ENCODE measurements at places on chromosomes 16 and 17.

DNA sequence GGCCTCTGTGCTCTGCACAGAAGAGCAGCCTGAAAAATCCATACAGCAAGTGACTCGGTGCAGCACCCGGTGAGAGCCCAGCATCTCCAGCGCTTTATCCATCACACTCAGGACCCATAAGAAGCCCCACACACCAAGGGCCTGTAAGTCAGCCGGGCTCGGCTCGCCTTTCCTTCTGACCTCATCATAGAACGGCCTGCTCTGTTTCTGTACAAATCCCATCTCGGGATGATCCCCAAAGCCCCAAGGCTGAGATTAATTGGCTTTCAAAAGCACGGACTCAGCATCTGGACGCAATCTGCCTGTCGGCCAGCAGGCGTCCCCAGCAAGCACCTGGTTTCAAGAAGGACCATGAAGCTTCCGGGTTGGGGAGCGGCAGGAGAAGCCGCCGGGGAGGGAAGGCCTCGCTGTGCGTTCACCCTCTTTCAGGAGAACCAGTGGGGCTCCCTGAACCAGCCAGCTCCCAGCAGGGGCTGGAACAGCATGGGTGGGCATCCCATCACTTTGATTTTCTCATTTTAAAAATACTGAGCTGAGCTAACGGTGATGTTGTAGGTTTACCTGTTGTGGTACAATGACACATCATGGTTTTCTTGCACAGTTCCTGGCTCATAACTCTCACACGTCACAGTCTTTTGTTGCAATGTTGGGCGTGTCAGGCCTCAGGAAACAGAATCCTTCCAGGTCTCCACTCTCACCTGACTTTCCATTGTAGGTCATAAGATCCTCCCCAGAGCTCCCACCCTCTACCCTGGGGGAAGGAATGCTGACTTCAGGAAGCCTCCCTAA lies 6.7 kb downstream of the CCDC57 start:
- DNase-seq: peak; percentile 88

DNA sequence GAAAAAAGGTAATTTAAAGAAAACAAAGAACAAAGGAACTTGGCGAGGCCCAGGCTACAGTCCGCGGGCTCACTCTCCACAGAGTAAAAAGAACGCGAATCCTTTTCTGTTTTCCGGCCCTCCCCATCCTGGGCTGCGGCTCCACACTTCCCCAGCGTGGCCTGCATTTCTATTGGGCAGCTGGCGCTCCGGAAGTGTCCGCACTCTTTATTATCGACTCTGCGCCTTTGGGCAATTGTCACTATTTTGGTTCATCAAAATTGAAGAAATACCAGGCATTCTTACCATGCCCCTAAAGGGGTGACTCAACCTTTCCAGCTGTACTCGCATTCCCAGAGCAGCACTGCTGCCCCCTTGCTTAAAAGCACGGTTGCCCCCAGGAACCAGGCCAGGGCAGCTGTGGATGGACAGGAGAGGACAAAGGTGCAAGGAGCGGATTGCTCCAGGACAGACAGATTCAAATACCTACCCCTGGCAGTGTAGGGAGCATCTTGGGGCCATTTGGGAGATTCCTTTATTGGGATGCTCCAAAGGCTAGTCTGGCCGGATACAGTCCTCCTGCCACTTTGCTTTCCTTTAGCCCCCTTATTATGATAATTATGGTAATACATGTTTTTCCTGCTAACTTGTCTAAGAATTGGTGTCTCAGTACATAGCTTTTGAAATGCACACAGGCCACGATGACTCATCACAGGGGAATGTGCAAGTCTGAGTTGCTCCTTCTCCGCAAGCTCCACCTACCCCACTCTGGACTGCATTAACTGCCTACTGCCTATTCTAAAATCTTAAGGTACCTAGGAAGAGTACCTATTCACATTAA lies 985 bp upstream of the SLFN12 start:
- peak; percentile 99 for DNase-seq

DNA sequence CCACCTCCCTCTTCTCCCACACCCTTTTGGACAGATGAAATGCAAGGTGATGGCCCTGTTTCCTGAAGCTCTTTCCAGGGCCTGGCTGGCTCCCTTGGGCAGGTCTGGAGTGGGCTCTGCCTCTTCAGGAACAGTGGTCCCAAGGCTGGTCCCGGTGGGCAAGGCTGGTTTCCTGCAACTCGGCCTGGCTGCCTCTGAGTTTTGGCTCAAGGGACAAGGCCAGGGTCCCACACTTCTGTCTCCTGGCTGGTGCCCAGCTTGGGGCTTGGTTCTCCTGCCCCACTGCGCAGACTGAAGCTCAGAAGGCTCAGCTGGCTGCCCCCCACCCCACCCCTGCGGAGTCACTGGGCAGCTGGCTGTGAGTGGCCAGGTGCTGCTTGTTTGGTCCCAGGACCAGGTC lies 3.8 kb upstream of the ACTG1 start:
- no peak for DNase-seq

- no peak for DNase-seq
Observed at GRCh38 chr17:73901661-73902415, 257.6 kb upstream of the SDK2 start.

DNA sequence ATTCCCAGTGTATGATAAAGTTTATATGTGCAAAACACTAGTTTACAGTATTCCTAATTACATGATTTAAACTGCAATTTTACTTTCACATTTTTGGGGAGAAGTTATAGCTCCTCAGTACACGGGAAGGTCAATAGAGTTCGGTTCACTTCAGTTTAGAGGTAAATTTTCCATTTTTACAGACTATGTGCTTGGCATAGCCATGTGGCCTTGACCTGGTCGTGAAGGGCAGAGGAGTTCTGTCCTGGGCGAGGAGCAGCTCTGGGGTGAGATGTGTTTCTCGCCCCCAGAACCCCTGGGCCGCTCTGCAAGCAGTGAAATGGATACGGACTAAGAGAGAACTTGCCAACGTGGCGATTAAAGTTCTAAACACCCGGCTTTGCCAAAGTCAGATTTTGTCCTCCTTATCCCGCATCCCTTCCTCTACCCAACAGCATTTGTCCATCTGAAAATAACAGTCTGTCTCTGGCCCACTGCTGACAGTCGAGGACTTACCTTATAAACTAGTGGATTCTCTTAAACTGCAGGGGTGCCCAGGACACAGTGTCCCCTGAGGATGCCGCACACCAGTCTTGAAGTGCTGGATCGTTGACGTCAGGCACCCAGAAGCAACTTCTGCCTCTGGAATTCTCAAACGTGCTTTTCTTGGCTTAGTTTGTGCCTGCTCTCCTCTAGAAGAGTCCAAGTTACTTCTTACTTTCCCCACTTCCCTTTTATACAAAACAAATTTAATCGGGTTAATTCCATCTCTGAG lies 1.5 kb upstream of the SIAH1 start:
- no peak for DNase-seq

GRCh38 chr17:4583206-4583605 lies 1.1 kb upstream of the SMTNL2 start:
- no peak for DNase-seq

GRCh38 chr17:16463358-16464302 lies 28.4 kb downstream of the LRRC75A start:
- DNase-seq: no peak

GRCh38 chr16:4677390-4677789 lies 16.0 kb upstream of the NUDT16L1 start:
- no peak for DNase-seq

DNA sequence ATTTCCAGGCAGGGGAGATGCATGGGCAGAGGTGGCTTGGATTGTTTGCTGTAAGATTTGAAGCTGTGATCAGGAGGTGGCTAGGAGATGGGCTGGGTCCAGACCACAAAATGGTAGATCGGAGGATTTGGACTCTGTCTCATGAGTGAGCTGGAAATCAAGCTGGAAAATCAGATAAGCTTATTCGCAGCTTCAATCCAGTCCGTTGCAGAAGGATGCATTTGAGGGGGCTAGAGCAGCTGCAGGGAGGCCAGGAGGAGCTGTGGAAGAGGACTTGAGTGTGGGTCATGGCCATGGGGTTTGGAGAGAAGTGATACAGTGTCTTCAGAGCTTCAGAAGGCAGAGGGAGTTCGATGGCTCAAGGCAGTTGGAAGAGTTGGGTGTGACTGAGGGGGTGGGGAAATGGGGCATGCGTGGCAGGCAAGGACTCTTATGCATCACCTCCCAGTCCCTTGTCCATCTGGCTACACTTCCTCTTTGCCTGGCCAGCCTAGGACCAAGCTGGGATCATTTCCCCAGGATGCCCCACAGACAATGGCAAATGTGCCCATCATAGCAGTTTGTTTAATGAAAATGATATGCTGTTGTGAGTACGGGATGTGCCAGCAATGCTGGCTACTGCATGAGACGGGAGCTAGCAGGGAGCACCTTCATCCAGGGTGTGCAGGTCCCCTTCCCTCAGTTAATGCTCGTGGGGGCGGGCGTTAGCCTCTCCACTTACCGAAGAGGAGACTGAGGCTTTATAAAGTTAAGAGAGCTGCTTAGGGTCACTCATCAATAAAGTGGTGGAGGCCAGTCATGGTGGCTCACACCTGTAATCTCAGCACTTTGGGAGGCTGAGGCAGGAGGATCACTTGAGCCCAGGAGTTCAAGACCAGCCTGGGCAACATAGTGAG lies 20.6 kb downstream of the QPRT start:
- no peak for DNase-seq

DNA sequence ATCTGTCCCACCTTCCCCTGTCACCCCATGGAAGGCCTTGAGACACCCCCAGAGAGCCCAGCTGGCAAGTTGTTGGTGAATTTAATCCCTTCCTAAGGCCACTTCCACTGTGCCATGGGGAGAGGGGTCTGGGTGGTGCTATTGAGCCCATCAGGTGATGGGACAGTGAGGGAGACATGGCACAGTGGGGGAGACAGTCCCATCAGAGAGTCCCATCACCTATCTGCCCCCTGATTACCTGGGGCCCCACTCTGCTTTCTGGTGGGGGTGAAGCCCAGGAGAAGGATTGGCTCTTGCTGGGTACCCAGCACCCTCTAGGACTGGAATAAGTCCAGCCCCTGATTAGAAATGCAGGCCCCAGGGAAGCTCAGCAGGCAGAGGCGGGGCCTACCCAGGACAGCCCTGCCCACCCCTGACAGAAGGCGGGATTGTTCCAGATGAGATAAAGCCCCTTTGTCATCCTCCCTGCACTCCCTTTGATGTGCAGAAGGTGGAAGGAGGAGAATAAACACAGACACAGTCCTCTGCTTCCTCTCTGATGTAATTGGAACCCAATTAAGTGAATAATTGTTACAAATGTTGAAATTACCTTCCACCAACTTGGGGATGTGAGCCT lies 18.9 kb downstream of the TMEM132E start:
- DNase-seq: no peak

DNA sequence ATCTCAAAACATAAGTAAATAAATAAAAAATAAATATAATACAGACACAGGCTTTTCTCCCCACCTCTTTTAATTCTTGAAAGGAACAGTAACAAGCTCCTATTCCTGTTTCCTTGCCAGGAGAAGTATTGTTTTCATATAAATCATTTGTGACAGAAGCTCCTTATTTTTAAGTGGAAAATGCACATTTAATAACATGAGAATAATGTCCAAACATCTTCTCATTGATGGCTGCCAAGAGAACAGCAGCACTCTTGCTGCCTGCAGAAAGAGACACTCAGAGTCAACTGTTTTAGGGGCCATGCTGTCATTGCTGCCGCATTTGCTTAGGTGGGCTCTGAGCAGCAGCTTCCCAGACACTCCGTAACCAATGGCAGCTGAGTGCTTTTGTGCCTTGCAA lies 580.1 kb downstream of the WWOX start:
- DNase-seq: no peak

GRCh38 chr17:60851181-60851580 lies 173.5 kb downstream of the BCAS3 start:
- no peak for DNase-seq

DNA sequence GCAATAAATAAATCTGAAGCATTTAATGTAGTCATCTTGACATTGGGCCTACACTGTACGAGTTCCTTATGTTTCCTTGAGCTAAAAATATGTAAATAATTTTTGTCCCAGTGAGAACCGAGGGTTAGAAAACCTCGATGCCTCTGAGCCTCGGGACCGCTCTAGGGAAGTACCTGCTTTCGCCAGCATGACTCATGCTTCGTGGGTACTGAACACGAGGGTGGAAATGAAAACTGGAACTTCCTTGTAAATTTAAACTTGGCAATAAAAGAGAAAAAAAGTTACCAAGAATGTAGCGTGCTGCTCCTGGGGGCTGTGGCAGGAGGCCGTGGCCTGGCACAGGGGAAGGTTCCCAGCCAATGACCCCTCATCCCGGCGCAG lies 74.1 kb downstream of the SOCS1 start:
- no peak for DNase-seq

- no peak for DNase-seq
Observed at GRCh38 chr16:55008836-55009510, 78.3 kb downstream of the IRX5 start.

- DNase-seq: no peak
Observed at GRCh38 chr17:11889266-11889665, 108.0 kb downstream of the ZNF18 start.

- DNase-seq: peak; percentile 20
Observed at GRCh38 chr17:79664930-79665737, 54.3 kb upstream of the RBFOX3 start.

DNA sequence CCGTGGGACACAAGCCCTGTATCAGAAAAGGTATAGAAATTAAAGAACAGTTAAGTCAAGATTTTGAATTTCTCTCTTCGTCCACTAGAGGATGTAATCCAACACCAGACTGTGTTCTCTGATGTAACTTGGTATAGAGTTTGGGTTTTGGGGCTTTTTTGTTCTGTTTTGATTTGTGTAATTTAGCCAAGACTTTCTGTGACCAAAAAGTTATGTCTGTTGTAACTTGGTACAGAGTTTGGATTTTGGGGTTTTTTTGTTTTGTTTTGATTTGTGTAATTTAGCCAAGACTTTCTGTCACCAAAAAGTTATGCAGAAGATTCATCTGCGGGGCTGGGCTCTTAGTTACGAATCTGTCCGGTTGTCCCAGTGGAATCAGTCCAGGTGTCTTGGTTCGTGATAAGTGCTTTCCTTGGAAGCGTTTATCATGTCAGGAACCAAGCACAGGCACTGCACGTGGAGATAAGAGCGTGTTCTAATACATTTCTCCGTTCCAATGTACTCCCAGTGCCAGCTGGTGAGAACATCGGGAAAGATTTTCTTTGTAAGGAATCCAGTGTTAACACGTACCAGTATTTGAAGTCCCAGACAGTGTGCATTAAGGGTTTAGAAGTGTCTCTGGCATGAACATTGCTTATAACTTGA lies 44.1 kb upstream of the SEC14L1 start:
- peak; percentile 59 for DNase-seq

- DNase-seq: no peak
Observed at GRCh38 chr16:81626181-81626674, 152.9 kb upstream of the PLCG2 start.

GRCh38 chr16:72210555-72210954 lies 38.6 kb upstream of the PMFBP1 start:
- DNase-seq: no peak

GRCh38 chr16:4684058-4684715 lies 9.2 kb upstream of the NUDT16L1 start:
- no peak for DNase-seq

GRCh38 chr16:78689028-78689427 lies 589.6 kb downstream of the WWOX start:
- no peak for DNase-seq

- no peak for DNase-seq
Observed at GRCh38 chr17:55224746-55225145, 40.0 kb upstream of the HLF start.
